ENCODE measurements at places on chromosomes 6 and 20.

- no peak for DNase-seq
These were observed 148.8 kb downstream of the TFAP2A start for GRCh38 chr6:10266061-10266460.

DNA sequence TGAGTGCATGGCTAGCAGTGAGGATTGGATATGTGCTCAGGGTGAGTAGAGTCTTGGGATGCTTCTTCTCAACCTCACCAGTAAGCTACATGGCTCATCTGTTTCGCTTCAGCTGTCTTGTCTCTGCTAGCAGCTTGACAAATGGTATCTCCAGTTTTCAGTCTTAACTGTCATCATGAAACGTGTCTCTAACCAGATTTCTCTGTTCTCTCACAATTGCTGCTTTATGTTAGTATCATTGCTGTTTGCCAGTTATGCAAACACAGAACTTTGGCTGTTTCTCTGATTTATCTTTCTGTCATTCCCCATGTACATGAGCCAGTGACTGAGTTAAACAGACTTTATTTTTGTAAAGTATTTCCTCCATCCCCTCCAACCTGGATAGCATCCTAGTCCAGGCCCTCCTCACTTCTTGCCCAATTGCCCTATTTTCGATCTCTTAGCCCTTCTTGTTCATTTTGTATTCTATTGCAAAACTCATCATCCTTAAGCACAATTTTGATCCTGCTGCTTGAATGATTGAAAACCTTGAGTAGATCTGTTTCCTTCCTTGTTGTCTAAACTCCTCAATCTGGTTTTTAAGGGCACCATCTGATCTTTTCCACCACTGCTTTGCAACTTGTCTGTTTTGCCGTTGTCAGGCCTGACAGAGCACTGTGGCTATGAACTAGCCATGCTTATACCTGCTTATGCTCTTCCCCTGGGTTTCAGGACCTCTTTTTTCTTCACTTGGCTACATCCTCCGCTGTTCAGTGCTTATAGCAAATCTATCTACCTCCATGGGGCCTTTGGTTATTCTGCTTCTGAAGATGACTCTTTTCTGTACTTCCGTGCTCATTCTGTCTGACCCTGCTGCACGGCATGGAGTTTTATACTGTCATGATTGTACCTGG is 37.7 kb upstream of the ADIG start:
- DNase-seq, result no peak

DNA sequence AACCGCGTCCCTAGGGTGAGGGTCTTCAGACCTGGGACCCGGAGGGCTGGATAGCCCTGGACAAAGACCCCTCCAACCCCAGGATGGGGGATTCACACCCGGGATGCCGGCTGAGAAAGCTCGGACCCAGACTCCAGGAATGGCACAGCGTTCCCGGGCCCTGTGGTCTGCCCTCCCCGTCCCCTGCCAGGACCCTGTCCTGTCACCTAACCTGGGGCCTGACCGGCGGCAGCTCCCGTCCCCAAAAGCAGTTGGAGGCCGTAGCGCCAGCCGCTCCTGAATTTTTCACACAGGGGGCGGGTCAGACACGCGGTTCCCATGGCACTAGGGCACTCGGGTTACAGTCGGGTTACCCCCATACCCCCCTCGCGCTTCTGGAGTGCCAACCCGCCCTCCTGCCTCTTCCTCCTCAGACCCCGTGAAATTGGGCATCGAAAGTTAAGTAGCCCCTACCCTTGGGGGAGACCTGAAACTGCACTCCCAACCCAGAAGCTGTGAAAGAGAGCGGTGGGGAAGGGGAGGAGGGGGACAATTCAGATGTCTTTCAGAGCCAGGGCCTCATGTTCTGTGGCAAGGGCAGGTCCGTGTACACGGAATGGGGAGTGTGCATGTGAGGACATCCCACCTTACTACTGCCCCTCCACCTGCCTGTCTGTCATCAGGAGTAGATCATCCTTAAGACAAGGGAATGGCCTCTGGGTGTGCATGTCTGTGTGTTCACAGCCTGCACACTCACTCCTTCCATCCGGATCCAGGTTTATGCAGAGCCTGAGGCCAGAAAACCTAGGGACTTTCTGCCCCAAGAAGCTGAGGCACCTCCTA is 595 bp downstream of the REM1 start:
- DNase-seq, result no peak

DNA sequence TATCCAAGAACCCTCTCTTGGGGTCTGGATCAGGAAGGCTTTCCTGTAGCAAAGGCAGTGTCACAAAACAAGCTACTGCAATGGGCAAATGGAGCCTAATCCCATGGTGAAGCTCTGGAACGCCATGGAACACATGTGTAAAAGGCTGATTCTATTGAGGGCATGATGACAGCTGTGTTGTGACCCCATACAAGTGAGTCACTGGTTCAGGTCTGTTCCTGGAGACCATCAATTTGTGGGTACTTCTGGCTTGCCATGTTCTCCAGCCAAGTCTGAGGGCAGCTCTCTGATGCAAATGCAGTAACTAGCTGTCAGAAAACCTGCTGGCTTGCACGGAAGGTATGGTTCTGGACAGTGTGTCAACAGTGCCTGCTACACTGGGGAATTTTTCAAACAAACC is 33.3 kb upstream of the ECHDC1 start:
- no peak for DNase-seq

DNA sequence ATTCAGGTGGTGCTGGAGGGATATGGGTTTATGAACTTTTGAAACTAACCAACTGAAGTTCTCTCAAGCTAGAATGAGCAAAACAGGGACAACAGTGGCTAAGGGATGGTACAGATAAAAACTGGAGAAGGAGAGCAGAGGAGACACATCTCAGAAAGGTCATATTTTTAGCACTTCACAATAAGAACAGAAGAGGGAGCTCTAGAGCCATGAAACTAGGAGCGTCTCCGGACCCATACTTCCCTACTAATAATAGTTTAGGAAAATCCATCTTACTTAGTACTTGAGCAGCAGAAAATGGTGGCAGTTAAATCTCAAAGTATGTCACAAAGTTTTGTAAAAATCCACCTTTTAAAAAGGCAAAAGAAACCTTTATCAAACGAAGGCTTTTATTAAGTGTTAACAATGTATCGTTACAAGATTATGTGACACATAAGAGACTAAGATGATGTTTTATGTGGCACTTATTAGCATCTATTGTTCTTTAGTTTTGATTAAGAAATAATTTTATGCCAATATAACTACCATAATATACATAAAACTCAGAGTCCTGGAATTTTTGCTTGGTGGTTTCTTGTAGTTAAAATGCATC is 278.6 kb downstream of the TBC1D32 start:
- no peak for DNase-seq

- no peak for DNase-seq
These were observed 139.8 kb downstream of the LY86 start for GRCh38 chr6:6728169-6728941.

GRCh38 chr20:36642136-36642535 is 3.9 kb downstream of the SLA2 start:
- DNase-seq, result no peak

DNA sequence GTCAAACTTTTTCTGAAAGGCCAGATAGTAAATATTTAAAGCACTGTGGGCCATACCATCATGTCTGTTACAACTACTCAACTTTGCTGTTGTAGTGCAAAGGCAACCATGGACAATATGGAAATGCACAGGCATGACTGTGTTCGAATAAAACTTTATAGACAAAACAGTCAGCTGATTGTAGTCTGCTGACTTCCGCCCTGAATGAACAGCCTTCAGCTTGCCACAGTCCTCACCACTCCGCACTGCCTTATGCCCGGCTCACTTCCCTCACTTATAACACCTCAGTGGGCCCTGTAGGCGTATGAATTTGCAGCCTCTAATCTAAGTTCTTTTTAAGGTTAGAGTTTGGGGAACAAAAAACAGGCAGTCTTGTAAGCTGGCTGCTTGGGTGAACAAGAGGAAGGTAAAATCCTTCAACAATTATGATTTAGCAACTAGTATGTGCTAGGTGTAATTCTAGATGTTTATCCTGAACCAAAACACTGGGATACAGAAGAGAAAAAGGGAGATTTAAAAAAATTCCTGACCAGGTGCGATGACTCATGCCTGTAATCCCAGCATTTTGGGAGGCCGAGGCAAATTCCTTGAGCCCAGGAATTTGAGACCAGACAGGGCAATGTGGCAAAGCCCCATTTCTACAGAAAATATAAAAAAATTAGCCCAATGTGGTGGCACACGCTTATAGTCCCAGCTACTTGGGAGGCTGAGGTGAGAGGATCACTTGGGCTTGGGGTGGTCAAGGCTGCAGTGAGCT is 6.8 kb upstream of the SLC2A10 start:
- no peak for DNase-seq

- no peak for DNase-seq
These were observed 527.7 kb downstream of the ADGRB3 start for GRCh38 chr6:69162811-69163210.

DNA sequence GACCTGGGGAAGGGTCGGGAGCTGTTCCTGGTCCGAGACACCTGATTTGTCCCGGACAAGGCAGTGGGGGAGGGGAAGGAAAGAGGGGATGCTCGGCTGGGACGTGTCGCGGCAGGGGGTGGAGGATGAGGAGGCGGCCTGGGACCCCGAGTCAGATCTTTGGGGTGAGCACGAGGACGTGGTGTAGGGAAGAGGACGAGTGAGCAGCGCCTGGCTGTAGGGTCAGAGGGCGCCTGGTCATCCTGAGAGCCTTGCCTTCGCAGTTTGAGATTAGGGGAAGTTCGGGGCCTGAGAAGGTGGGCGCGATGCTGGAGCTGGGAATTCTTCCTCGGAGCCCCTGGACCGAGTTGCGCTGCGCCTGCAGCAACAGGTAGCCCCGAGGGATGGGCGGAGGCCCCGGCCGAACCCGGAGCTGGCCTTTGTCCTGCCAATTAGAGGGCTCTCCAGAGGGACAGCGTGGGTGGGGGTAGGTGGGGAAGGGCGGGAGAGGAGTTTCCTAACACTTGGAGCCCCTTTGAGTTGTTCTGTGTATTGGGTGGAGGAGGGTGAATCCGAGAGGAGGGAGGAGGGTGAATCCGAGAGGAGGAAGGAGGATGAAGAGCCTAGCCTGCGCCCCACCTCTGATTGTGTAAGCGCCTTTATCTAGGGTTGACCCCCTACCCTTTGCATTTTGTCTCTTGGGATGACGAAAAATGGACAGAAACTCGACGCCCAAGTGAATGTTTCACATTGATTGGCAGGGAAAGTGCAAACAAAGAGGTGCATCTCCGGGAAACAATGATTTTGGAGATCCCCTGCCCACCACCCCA is 72.0 kb downstream of the SOX4 start:
- no peak for DNase-seq

GRCh38 chr6:117607511-117607910 is 5.2 kb upstream of the GOPC start:
- DNase-seq, result no peak

GRCh38 chr6:25606151-25606550 is 45.9 kb upstream of the SCGN start:
- no peak for DNase-seq

DNA sequence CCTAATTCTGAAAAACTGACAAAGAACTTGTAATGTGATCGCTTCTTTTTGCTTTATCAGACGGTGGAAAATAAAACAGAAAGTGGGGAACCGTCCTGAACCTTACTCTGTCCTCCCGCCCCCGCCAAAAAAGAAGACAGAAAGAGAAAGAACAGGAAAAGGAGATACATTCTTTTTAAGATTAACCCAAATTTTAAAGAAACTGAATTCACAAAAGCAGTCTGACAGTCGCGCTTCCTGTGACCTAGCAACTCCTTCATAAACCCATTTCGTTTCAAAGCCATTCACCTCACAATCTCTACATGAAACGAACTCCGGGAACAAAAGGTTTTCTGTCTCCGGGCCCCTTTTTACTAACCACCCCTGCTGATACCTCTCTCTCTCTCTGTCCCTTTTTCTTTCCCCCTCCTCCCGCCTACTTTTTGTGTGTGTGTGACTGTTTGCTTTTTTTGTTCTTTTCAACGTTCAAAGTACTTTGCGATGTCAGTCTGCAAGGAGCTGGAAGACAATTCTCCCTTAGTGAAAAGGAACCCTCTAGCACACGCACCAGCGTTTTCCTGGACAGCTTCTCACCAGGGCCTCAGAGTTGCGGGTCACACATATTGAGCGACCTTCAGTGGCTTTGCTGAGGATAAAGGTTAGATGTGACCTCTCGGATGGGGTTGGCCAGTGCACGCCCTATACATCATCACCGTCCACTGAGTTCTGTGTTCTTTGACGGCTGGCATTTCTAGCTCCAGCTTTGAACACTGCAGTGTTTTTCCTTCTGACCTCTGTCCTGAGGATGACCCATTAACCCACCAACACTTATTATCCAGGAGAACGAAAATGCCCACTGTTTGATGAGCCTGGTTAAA is 530 bp upstream of the NEDD9 start:
- DNase-seq, result no peak

DNA sequence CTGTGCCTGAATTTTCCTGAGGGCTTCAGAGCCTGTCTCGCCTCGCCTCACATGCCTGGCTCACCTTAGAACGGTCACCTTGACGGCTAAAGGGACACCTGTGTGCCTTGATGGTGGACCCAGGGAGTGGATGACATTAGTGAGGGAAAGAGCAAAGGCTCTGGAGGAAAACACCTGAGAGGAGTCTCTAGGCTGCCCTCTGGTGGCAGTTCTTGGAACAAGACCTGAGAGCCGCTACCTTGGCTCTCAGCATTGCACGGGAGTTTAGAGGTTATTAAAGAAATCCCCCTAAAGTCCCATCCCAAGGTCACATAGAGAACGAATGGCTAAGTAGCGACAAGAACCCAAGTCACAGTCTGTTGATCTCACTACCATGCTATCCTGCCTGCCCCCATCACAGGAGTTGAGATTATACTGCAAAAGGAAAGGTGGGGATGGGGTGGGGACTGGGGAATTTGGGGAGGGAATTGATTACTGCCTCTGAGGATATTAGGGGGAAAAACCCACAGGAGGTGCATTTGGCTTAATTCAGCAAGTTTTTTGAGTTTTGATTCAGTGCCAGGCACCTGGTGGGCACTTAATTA is 7.9 kb upstream of the CDSN start:
- no peak for DNase-seq

DNA sequence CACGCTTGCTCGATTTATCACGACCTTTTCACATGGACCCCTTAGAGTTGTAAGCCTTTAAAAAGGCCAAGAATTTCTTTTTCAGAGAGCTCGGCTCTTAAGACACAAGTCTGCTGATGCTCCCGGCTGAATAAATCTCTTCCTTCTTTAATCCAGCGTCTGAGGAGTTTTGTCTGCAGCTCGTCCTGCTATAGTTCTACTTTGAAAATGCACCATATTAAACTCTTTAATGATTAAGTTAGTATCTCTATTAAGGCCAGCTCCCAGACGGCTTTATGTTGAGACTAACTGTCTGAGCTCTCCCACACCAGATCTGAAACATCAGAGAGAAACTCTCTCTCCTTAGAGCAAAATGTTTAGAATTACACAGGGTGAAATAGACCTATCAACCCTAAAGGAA is 18.0 kb upstream of the GSTA3 start:
- no peak for DNase-seq

- DNase-seq, result no peak
These were observed 29.5 kb downstream of the ROS1 start for GRCh38 chr6:117396228-117396627.

GRCh38 chr6:31640612-31641011 is 11.8 kb downstream of the BAG6 start:
- no peak for DNase-seq

GRCh38 chr6:157962601-157963302 is 18.9 kb upstream of the SYNJ2 start:
- DNase-seq, result no peak

- DNase-seq, result no peak
These were observed 125.0 kb upstream of the HDGFL1 start for GRCh38 chr6:22444330-22444729.

All from thoracic aorta (tissue), 2 donors.